ENCODE measurements at places on chromosomes 5 and 9.

DNA sequence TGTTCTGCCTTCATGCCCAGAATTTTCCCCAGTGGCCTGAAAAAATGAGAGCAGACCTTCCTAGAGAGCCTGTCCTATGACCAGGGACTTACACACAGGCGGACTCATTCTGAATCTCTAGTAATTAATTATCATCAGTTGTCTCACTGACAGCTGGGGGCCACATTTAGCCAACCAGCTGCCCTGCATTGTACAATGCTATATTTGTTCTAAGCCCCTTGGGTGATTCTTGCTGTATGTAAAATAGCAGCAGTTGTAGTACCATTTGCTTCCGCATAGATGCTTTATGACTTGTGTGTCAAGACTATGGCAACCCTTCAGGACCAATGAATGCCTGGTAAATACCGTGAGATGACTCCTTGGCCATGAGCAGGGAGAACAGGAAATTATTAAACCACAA, 415.4 kb upstream of the SEMA6A start:
- DNase-seq, result no peak

DNA sequence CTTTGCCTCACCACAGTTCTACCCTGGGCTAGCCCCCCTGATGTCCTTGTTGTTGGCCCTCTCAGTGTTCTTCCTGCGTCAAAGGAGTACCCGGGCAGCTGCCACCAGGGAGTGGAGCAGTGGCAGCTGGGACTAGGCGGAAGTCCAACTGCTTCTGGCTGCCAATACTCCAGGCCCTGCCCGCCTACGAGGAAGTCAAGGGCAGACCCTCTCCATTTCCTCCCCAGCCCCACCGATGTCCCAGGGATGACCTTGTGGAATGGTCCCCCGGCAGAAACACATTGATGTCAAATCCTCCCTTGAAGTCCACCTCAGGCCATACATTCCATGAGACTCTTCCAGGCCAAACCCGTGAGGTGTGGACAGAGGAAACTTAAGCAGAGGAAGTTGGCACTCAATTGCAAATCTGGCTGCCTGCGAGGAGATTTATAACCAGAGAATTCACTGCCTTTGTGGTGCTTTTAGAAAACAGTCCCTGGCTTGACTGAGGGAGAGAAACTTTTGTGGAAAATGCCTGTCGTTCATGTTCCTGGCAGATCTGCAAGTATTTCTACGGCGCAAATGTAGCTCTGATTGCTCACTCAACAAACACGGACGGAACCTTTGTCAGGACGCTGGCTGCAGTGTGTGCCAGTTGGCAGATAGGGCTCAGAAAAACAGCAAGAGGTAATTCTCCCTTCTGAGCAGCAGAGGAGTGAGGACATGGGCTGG, 339.7 kb downstream of the RAB3C start:
- no peak for DNase-seq

DNA sequence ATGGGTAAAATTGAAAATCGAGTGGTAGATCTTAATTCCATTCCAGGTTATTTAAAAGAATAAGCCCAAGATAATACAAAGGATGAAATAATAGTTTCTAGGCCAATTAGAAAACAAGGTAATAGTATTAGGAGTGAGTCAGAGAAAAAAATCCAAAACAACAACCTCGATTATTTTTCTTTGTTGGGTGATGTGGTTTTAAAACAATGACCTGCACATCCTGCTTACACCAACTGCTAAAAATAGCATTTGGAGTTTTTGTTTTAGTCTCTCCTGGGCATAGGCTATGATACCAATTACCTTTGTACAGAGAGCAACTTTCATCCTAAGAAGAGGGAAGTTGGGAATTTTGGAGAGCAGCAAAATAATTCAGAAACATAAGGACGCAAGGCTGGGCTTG, 101.7 kb upstream of the MYO10 start:
- DNase-seq, result no peak

- DNase-seq, result no peak
Observed at GRCh38 chr5:156218367-156219158, 108.4 kb upstream of the SGCD start.

GRCh38 chr5:171055875-171056454, 194.1 kb downstream of the RANBP17 start:
- no peak for DNase-seq

- DNase-seq, result no peak
Observed at GRCh38 chr9:14573319-14573718, 119.9 kb downstream of the ZDHHC21 start.

DNA sequence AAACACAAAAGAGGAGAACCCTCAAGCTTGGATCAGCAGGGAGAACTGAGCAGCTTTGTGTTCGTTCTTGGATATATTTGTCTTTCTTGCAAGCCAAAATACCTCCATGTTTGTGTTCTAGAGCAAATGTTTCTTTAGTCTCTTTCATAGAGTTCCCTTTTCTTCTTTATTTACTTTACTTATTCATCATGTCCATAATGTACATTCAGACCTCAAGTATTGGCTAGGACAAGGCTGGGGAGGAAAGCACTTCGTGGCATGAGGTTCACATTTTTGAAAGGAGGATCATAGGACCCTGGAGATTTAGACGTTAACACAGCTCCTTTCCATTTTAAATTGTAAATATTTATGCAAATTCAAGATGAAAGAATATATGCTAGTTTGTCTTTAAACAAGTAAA, 590.2 kb upstream of the MEF2C start:
- no peak for DNase-seq

- DNase-seq, result no peak
Observed at GRCh38 chr9:138070815-138071214, 193.2 kb downstream of the CACNA1B start.

DNA sequence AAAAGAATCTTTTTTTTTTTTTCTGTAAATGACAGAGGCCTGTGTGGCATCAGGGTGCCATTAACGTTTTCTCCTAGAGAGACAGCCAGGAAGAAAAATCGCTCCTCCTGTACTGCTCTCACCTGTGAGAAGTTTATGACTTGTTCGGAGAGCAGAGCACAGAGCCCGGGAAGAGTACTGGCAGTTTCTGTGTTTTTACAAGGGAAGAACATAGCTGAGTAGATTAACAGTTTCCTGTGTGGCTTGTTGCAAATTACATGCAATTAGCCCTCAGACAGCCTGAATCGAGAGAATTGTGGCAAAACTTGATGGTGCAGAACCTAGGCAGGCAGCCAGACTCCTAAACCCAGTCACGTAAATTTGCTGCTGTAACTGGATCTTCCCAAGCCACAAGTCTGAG, 32.1 kb downstream of the PRKACG start:
- no peak for DNase-seq

GRCh38 chr9:107711542-107711941, 222.0 kb upstream of the KLF4 start:
- no peak for DNase-seq

- no peak for DNase-seq
Observed at GRCh38 chr5:152466085-152466745, 61.1 kb upstream of the NMUR2 start.

- no peak for DNase-seq
Observed at GRCh38 chr5:93607367-93608258, 24.6 kb downstream of the NR2F1 start.

- no peak for DNase-seq
Observed at GRCh38 chr9:125376261-125377226, 114.9 kb downstream of the GAPVD1 start.

DNA sequence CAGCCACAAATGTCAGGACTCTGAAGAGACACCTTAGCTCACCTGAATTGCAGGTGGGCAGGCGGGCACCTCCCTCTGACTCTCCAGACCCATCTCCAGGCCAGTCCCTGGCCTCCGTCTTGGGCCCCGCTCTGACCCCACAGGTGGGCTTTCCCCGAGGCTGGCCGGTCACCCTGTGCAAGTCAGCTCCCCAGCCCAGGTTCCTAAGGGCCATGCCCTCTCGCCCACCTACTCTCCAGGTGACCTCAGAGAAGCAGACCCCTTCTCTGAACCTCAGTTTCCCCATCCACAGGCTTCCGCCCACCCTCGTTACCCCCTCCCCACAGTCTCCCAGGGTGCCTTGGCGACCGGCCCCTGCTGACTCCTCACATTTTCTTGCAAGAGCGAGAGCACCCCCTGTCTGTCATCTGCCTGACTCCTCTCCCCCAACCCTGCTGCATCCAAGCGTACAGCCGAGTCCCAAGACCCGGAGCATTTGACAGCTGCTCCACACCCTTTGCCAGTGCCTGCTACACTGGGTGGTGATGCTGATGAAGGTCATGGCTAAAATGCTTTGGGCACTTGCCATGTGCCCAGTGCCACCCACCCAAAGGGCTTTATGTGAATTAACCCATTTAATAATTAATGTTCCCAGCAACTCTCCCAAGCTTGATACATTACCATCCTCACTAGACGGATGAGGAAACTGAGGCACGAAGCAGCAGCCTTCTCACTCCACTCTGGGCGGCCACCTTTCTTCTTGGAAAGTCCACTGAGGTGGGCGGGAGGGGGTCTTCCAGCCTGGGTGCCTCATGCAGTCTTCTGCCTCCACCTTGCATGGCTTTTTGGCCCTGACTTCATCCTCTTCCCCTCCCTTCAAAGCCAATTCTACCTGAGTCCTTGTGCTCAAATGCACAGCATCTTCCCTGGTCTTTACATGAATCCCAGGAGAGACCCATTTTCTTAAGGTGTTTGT, 51.1 kb upstream of the ORM1 start:
- DNase-seq, result no peak

DNA sequence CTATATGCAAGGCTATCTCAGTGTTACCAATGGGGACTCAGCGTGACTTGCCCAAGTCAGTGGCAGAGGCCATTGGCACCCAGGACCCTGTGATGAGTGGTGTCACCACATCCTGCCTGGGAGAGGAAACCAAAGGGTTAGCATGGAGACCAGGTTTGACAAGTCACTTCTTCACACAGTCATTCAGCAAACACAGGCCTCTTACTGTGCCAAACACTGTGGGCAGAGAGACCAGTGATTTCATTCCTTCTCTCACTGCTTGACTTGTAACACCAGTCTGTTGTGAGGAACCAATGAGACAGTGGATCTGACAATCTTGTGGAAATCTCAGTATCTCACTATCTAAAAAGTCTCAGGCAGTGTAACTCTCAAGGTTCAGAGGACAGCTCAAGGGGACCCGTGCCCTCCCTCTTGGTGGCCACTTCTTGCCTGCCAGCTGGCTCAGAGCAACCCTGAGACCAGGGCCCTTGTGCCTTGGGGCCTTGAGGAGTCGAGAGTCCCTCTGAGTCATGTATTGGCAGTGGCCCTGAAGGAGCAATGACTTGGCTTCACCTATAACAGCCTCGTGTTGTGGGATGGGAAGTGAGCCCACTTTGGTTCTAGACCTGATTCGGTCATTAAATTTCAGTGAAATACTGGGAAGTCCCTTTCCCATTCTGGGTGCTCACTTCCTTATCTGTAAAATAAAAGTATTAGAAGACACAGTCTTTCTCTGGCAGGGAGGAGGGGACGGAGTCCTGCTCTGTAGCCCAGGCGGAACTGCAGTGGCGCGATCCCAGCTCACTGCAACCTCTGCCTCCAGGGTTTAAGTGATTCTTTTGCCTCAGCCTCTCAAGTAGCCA, 1.6 kb downstream of the FABP6 start:
- no peak for DNase-seq

DNA sequence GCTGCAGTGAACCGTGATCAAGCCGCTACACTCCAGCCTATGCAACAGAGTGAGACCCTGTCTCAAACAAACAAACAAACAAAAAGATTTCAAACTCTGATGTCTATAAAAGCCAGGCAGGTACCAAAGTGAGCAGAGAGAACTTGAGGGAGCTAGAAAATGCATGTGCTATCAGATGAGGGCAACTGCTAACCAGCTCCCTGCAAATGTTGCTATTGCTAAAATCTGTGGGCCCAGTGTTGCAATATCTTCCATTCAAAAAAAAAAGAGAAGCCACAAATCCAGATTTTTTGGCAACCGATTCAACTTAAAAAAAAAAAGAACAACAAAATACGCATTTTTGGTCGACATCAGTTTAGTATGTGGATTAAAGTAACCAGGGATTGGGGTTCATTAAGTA, 5.5 kb downstream of the UBE2D2 start:
- DNase-seq, result no peak

DNA sequence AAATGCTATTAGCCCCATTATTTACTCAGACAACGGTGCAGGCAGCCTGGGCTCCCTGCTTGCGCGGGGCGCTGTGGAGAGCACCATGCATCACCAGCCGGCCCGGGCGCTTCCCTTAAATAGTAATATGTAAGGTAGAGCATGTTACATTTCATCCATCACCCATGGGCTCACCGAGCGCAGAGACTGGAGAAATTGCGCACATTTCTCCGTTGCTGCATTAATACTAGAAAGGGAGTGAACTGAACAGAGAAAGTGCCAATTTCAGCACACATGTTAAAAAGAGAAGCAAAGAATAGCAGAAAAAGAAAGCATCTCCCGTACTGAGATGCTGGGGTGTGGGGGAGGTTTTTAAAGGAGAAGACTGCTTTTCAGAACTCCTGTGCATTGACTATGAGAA, 400.3 kb downstream of the ZSWIM6 start:
- DNase-seq, result no peak

DNA sequence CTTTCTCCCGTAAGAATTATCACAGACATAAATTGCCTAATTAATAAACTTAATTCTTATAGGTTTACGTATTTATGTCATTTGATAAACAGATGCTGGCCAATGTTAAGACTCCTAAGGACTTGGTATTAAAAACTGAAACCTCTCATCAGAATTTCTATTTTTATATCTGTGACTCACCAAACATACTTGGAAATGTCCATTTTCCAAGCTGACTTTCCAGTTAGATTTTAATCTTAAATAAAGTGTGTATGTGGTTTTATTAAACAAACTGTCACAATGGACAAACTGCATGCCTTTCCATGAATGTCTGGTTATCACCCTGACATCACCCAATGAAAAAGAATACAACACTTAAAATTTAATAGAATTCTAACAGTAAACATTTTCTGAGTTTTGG, 12.6 kb upstream of the COL23A1 start:
- no peak for DNase-seq

DNA sequence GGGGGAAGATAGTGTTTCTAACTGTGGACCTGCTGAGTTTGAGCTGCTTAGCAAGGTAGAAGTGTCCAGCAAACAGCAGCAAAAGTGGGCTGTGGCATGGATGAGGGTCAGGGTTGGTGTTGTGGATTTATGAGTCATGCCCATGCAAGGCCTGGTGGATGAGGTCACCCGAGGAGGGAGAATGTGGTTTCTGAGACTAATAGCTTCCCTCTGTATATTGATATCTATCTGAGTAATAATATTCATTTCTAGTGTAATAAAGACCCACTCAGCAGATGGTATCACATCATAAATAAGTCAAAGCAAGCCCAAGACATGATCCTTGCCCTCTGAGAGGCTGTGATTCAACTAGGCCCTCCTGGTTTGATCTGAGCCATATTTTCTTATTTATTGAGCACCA, 597.8 kb upstream of the CLINT1 start:
- DNase-seq, result no peak

GRCh38 chr9:34578241-34579103, 11.1 kb downstream of the CNTFR start:
- no peak for DNase-seq

- DNase-seq, result no peak
Observed at GRCh38 chr5:20033881-20034280, 45.9 kb upstream of the CDH18 start.

- DNase-seq, result no peak
Observed at GRCh38 chr5:96582343-96582742, 79.8 kb upstream of the CAST start.

- DNase-seq, result no peak
Observed at GRCh38 chr5:82720213-82721086, 356.7 kb downstream of the TMEM167A start.

- DNase-seq, result no peak
Observed at GRCh38 chr5:36164461-36164860, 12.6 kb downstream of the SKP2 start.
